SHP77 (cell line): ENCODE measurements at places on chromosomes 7 and 10.

GRCh38 chr7:115613836-115614235, 416.7 kb downstream of the TFEC start:
- no peak for DNase-seq

- no peak for DNase-seq
Measured at GRCh38 chr7:16204953-16205352, 216.4 kb downstream of the CRPPA start.

GRCh38 chr7:27171637-27172314, 2.3 kb downstream of the HOXA10 start:
- DNase-seq, result no peak

GRCh38 chr10:46253076-46254006, 33.5 kb upstream of the ANTXRL start:
- no peak for DNase-seq

GRCh38 chr10:17548770-17549169, 68.4 kb downstream of the HACD1 start:
- no peak for DNase-seq

DNA sequence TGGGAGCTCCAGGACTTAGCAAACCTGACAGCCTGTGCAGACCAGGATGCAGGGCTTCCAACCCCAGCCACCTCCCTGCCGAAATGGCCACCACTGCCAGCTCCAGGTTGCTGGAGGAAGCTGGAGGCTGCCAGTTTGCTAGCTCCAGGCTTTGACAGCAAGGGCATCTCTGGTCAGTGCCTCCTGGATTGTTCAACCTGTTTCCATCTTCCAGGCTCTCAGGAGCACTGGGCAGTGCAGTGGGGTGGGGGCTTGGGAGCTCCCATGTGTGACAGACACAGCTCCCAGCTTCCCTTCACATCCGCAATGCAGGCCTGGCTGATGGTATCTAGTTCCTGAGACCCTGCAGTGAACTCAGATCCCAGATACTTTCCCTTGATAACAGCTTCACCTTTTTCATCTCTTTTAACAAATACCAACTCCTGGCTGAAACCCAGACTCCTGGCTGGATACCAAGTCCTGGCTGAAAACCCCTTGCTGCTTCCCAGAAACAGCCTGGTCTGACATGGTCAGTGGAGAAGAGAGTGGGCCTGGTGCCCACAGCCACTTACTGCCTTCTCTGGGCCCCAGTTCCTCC, 20.8 kb upstream of the RET start:
- DNase-seq, result no peak

DNA sequence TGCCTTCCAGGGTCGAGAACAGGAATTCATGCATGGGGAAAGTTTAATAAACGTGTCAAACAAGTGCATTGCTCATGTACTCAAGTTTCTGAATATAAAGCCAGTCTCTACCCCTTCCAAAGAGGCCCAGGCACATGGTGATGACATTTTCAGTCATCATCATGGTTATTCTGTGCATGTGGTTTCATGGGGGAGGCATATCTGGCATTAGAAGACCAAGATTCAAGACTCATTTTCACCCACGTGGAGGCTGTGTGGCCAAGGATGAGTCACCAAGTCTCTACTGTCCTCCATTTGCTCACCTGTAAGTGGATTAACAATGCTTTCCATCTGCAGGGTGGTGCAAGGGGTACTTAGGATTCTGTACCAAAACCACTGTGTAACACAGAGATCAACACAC, 34.0 kb upstream of the CNPY1 start:
- no peak for DNase-seq

GRCh38 chr10:82162549-82163195, 287.7 kb downstream of the NRG3 start:
- no peak for DNase-seq

GRCh38 chr10:47094636-47095035, 183.4 kb downstream of the PTPN20 start:
- DNase-seq, result no peak

- DNase-seq, result no peak
Measured at GRCh38 chr7:74217455-74218342, 7.9 kb downstream of the LAT2 start.

DNA sequence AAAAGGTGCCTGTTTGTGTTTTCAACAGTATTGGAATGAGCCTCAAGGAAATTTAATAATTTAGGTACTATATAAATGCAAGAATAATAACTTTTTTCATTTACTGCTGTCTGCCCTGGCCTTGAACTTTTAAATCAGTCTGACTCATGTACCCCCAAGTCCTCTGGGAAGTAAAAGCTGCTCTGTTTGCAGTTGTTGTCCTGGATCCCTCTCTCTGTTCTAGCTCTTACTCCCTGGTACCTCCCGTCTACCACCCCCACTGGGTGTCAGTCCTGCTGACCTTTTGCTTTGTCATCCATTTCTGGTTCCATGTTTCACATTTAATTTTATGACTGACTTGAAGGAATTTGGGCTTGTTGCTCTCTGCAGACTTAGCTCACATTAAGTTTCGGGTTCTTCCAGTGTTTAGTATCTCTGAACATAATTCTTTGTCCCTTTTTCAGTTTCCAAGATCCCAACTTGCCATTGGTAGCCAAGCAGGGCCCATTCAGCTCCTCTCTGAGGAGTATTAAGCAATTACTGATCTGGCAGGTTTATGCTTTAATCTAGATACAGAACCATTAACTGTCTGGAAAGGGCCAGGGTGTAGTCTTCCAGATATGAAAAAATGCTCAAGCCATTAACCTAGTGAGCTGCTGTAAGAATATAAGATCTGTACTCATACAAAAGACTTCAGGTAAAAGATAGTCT, 208.7 kb upstream of the FAM3C start:
- no peak for DNase-seq

- DNase-seq, result no peak
Measured at GRCh38 chr7:34841326-34841725, 183.3 kb downstream of the NPSR1 start.

DNA sequence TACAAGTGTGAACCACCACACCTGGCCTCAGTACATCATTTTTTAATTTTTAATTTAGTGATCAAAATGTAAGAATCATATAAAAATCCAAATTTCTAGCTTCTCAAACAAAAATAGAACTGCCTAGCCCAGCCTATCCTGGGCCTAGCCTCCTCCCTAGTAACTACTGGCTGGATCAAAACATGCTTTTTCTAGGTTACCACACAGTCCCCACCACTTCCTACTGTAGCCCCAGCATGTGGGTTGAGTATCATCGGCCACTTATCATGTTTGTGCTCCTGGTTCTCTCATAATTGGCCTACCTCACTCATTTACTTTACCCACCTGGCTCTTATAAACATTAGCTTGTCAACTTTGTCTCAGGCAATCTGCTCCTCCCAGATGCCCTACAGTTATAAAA, 52.9 kb downstream of the DNAJC12 start:
- no peak for DNase-seq

GRCh38 chr7:43825391-43825808, 43.9 kb downstream of the MRPS24 start:
- no peak for DNase-seq
